Activated naive CD8-positive, alpha-beta T cell treated with anti-CD3 and anti-CD28 coated beads, Interleukin-2, amount 10 ng/mL, durations not matched to agents 7 days and 5 days (primary cell): ENCODE measurements at places on chromosomes 5 and 9. TPM values are rescaled to one million over a fixed set of nuclear protein-coding genes. Genes with fewer than 3 reads are reported as not detected.

- no peak for DNase-seq
These were observed 190.5 kb downstream of the TTLL11 start for GRCh38 chr9:121902461-121903135.

DNA sequence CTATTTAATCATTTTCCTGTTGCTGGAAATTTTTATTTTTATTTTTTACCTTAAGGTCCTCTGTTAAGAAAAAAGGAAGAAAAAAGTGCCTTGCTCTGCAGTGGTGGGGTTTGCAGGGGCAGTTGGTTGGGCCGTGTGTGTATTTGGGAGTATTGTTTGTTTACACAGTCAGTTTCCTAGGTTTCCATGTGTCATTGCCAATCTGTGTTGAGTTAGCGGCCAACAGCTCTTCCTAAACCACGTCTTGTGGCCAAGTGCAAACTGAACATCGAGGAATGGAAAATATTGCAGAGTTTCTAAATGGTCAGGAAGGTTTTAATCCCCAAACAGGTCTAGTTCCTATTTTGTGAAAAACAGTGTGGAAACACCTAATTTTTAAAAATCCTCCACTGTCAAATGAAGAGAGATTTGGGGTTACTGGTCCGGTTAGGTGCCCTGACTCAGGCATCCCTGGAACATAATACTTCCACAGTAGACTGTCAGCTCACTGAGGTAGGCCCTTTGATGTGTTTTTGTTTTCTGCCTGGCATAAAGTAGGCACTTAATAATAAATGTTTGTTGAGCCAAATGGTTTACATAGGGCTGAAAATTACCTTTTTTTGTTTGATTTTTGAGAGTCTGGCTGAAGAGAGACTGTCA lies 37.0 kb downstream of the MAMDC2 start:
- DNase-seq: no peak

- no peak for DNase-seq
These were observed 41.7 kb downstream of the SMIM15 start for GRCh38 chr5:61120534-61120933.

DNA sequence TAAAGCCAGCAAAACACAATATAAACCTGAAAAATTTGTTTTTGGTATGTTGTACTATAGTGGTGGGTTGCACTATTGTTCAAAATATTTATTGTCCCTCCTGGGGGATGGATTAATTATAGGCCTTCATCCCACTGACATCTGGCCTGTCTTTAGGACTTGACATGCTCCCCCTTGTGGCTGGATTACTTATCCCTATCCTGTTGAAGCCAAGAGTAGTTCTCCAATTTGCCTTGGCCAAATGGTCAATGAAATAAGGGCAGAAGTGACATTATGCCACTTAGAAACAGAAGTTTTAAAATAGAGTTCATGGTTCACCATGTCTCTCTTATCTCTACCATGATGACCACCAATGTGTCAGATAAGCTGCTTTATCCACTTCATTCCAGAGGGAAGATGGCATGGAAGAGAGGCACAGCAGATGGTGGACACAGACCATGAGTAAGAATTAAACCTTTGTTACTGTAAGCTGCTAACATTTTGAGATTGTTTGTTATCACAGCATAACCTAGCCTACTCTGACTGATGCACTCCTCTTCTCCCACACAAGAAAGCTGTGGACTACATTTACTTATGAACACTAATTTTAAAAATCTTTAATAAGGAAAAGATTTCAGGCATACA lies 29.2 kb upstream of the ARHGEF28 start:
- DNase-seq: no peak

DNA sequence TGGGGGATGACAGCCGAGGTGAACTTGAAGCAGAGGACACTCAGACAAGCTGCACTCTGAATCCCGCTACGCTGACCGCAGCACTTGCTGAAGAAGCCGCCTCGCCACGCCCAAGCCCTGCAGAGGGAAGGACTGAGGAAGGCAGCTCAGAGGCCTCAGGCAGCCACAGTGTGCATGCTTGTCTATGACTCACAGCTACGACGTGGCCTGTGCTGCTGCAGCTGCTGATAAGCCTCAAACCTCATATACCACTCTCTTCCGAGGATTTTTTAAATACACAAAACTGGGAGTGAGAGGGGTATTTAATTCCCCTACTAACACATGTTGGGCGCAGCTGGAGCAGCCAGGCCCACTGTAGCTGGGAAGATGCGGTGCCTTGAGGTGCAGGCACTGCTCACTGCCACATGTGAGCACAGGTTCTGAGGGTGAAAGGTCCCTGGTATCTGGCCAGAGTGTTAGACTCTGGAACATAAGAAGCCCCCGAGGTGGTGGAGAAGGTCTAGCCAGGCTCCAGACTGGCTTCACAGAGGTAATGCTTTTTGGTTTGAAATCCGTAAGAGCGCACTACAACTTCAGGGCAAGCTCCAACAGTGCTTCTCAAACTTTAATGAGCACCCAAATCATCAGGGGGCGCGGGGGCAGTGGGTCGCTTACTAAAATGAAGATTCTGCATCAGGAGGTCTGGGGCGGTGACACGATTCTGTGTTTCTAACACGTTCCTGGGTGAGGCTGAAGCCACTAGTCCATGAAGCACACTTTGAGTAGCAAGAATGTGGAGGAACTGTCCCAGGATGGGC lies 196.8 kb downstream of the AUH start:
- peak; percentile 79 for DNase-seq

DNA sequence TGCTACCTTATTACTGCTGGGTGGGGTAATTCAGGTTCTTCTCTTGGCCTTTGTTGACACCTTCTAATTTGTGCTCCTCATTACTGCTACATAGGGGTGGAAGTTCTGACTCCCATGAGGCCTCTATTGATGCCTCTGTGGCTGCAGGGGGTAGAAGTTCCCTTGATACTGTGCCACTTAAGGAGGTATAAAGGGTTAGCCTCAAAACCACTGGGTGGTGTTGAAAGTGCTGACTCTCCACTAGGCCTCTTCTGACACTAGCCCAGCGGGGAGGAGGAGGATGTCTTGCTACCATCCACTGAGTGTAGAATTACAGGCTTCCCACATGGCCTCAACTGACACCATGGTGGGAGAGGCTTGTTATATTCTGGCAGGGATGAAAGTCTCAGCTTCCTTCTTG lies 36.7 kb upstream of the CCDC112 start:
- DNase-seq: no peak

DNA sequence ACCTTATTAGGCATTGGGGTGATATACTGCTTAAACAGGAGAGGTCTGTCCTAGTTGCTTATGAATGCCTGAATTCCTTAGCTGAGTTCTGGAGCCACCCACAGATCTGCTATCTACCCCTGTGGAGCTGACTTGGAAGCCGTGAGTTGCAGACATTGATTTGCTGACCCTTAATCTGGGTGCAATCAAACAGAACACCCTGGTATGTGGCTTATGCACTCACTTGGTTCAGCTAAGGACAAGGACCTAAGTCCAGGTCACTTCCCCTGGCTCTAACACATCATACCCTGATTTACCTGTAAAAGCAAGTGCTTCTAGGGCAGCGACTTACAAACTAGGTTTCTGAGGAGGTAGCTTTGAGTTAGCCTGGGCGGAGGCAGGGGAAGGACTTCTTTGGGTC lies 41.6 kb upstream of the TLR4 start:
- DNase-seq: no peak

DNA sequence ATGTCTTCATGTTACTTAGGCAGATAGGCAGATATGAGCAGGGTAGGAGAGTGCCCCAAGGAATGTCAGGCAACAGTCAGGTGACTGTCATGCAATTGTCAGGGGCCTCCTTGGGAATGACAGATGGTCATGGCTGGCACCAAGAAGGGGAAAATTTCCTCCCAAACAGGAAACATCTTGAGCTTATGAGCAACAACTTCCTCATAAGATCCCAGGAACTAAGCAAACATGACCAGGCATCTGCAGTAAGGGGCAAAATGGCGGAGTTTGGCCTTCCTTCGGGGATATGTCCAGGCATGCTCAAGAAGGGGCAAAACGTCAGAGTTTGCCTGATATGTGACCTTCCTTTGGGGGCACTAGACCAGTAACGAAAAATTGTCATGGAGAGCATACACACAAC lies 591.8 kb downstream of the PDE4D start:
- DNase-seq: no peak

- no peak for DNase-seq
These were observed 9.0 kb downstream of the OR1J1 start for GRCh38 chr9:122468735-122469134.

Gene ROPN1L
- 1.5 TPM for total RNA-seq

Gene CDC20B
- 0.48 TPM for total RNA-seq

Gene TOMM5
- total RNA-seq: 68.2 TPM

Gene URM1
- 63.4 TPM for total RNA-seq
